ENCODE measurements at places on chromosomes 12 and 14.

- H3K36me3 ChIP-seq = peaks cover 12% of the 10 kb centered on the region
- H3K27ac ChIP-seq = no peak overlapping the region
- H3K27me3 ChIP-seq = peaks cover 30% of the 10 kb centered on the region
These were observed 2.6 kb upstream of the TAMALIN start for GRCh38 chr12:52004042-52004648.

DNA sequence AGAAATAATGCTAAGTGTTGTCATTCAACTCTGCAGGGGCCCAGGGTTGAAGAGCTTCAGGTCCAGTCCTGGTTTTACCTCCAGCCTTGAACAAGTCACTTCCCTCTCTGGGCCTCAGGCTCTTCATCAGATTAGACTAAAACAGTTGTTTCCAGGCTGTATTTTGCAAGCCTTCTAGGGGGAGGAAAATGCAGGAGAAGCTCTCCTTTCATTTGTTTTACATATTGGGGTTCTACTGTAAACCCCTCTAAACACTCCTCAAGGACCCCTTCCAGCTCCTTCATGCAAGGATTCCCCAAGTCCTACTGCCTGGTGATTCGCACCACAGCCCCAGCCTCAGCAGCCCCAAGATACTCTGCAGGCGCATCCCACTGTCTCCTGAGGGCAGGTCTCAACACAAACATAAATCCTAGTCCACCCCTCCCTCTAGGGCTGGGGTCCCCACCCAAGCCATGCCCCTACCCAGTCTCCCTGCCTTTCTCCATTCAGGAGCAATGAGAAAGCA is 2.7 kb downstream of the SDR9C7 start:
- no peak overlapping the region for H3K27ac ChIP-seq
- H3K36me3 ChIP-seq = no peaks in the 10 kb centered on the region
- peaks cover 5% of the 10 kb centered on the region for H3K4me1 ChIP-seq
- peaks cover 15% of the 10 kb centered on the region for H3K27me3 ChIP-seq
- DNase-seq = no peak

- no peak for DNase-seq
- no peaks in the 10 kb centered on the region for H3K4me1 ChIP-seq
- no peaks in the 10 kb centered on the region for H3K36me3 ChIP-seq
- H3K27me3 ChIP-seq = peaks cover 41% of the 10 kb centered on the region
- H3K4me3 ChIP-seq = no peak overlapping the region
These were observed 72.5 kb downstream of the NTN4 start for GRCh38 chr12:95718006-95718431.

DNA sequence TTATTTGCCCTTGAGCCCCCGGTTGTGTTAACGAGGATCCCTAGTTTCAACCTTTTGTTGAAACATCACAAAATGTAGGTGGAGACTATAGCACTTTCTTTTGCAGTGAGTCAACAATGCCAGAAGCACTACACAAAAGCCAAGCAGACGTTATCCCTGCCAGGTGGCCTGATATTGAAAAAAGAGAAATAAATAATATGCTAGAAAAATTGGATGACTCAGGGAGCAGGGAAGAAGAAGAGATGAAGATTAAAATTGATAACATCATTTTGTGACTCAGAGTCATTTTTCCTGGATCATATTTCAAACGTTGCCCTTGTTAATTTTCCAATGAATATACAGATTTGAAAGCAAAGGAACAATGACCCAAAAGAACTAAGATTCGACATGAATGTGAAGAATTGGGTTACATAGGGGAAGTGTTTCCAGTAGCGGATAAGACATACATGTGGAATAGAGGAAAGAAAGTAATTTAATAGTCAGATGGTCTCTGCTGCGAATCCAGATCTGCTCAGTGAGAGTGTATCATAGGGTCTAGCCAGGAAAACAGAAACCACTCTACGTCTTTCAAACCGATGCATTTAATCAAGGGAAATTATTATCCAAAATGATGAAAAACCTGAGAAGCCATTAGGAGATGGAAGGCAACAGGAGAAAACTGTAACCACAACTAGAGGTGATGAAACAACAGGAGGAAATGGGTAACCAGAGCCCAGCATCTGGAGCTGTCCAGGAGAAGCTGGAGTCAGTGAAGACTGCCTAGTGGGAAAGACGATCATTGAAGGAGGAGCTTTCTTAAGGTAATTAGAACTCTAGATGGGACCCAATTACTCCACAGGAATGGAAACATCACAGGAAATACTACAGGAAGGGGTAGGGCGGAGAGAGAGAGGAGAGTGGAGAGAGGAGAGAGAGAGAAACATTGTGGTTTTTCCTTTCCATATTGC is 57.9 kb downstream of the RERG start:
- H3K36me3 ChIP-seq = no peaks in the 10 kb centered on the region
- H3K4me1 ChIP-seq = no peaks in the 10 kb centered on the region
- H3K27ac ChIP-seq = no peak overlapping the region
- DNase-seq = no peak
- peaks cover 34% of the 10 kb centered on the region for H3K27me3 ChIP-seq
- H3K4me3 ChIP-seq = no peak overlapping the region

- H3K36me3 ChIP-seq = no peaks in the 10 kb centered on the region
- no peak for DNase-seq
- H3K4me1 ChIP-seq = no peaks in the 10 kb centered on the region
- H3K4me3 ChIP-seq = no peak overlapping the region
- no peaks in the 10 kb centered on the region for H3K27me3 ChIP-seq
These were observed 513.4 kb downstream of the GLT1D1 start for GRCh38 chr12:129366656-129367055.

DNA sequence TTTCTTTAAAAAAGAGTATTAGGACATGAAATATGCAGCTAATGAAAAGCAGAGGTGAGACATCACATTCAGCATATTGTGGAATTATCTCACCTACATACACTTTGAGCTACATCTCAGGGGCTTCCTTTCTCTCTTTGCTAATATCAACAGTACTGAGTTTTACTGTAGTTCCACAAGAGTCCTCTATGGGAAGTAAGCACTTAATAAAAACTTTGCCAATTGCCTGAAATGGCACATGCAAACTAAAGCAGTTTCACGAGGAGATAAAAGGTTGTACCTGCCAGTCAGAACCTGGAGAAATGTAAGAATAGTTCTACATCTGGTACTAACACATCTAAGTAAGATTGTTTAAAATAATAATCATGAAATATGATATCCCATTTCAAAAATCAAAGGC is 73.5 kb upstream of the GPHB5 start:
- no peak overlapping the region for H3K4me3 ChIP-seq
- H3K4me1 ChIP-seq = no peaks in the 10 kb centered on the region
- no peak overlapping the region for H3K27ac ChIP-seq
- DNase-seq = no peak
- peaks cover 40% of the 10 kb centered on the region for H3K36me3 ChIP-seq
- no peaks in the 10 kb centered on the region for H3K27me3 ChIP-seq

DNA sequence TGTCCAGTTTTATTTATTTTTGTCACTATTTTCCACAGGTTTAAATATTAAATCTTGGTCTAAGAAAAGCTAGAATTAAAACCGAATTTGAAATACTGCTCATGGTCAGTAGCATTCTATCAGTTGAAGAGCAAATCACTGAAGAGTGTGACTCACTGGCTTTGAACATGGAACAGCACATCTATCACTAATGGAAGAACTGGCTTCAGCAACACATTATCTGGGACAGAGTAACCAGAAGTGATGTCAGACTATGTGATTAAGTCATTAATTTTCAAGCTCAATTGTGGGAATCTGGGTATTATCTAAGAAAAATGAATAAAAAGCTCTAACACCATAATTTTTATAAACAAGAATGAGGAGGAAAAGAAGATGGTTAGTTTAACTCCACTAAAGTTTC is 527.5 kb downstream of the TMTC2 start:
- H3K27ac ChIP-seq = no peak overlapping the region
- H3K4me1 ChIP-seq = no peaks in the 10 kb centered on the region
- no peaks in the 10 kb centered on the region for H3K36me3 ChIP-seq
- H3K4me3 ChIP-seq = no peak overlapping the region

DNA sequence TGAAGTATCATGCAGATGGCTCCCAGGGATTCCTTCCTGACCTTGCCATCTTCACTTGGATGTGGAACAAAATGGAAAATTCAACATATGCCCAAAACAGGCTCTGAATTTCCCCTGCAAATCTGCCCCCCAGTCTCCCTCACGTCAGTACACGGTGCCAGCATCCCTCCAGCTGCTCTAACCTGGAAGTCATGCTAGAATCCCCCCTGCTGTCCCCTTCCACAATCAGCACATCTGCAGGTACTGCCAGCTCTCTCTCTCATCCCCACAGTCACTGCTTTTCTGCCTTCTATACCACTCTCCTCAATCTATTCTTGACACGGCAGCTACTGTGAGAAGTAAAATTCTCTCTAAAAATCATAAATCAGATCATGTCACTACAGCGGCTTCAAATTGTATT is 21.6 kb downstream of the GALNT6 start:
- H3K4me3 ChIP-seq = peak overlapping the region; percentile 67
- H3K36me3 ChIP-seq = peaks cover 17% of the 10 kb centered on the region
- no peak for DNase-seq
- no peaks in the 10 kb centered on the region for H3K27me3 ChIP-seq
- H3K27ac ChIP-seq = peak overlapping the region; percentile 84

- H3K27ac ChIP-seq = peak overlapping the region; percentile 77
- H3K4me1 ChIP-seq = peaks cover 61% of the 10 kb centered on the region
- peak; percentile 51 for DNase-seq
- H3K27me3 ChIP-seq = no peaks in the 10 kb centered on the region
- peak overlapping the region; percentile 83 for H3K4me3 ChIP-seq
- peaks cover 9% of the 10 kb centered on the region for H3K36me3 ChIP-seq
These were observed 3.8 kb upstream of the CACNB3 start for GRCh38 chr12:48814262-48815125.

DNA sequence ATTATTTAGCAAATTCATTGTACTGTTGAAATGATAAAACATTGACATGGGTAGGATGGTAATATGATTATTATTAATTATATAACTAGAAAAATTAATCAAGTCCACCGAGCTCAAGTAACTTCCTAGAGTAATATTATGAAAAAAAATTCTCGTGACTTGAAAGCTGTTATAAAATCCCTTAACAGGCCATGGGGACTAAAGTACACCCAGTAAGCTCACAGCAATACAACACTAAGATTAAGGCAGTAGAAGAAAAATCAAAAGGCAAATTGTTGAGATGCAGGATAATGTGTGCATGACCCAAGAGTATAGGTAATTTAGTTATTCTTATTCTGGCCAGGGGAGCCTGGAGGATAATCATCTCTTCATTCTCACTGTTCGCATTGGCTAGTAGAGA is 162.6 kb upstream of the LRIG3 start:
- no peak overlapping the region for H3K4me3 ChIP-seq
- H3K36me3 ChIP-seq = no peaks in the 10 kb centered on the region
- no peak for DNase-seq

DNA sequence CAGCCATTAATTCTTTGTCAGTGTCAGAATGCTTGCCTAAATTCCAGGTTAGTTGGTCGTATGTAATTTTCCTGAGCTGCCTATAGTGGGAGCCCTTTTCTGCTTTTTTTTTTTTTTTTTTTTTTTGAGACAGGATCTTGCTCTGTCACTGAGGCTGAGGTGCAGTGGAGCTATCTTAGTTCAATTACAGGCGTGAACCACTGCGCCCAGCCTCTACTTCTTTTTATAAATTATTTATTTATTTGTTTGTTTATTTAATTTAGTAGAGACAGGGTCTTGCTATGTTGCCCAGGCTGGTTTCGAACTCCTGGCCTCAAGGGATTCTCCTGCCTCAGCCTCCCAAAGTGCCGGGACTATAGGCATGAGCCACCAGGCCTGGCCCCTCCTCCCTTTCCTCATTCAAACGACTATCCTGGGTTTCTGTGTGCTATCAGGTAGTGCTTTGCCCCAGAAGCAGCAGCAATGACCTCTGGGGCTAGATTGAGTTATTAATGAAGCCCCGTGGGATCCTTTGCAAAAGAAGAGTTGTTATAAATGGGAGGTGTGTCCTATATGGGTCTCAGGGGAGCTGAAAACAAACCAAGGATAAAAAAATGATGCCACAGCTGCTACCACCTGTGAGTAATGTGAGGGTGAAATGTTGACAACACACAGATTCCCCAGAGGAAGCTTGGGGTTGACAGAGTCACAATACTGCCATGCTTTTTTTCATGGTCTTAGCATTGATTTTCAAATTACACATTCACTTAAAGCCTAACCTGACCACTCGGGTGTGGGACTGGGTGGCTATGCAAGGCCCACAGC is 34.6 kb upstream of the NFKBIA start:
- H3K4me3 ChIP-seq = no peak overlapping the region
- no peaks in the 10 kb centered on the region for H3K4me1 ChIP-seq
- H3K36me3 ChIP-seq = no peaks in the 10 kb centered on the region
- no peak for DNase-seq
- H3K27me3 ChIP-seq = no peaks in the 10 kb centered on the region
- H3K27ac ChIP-seq = no peak overlapping the region

- H3K4me3 ChIP-seq = no peak overlapping the region
- no peak for DNase-seq
- no peaks in the 10 kb centered on the region for H3K36me3 ChIP-seq
- no peaks in the 10 kb centered on the region for H3K27me3 ChIP-seq
- no peaks in the 10 kb centered on the region for H3K4me1 ChIP-seq
These were observed 736.8 kb upstream of the USP15 start for GRCh38 chr12:61523276-61523992.

DNA sequence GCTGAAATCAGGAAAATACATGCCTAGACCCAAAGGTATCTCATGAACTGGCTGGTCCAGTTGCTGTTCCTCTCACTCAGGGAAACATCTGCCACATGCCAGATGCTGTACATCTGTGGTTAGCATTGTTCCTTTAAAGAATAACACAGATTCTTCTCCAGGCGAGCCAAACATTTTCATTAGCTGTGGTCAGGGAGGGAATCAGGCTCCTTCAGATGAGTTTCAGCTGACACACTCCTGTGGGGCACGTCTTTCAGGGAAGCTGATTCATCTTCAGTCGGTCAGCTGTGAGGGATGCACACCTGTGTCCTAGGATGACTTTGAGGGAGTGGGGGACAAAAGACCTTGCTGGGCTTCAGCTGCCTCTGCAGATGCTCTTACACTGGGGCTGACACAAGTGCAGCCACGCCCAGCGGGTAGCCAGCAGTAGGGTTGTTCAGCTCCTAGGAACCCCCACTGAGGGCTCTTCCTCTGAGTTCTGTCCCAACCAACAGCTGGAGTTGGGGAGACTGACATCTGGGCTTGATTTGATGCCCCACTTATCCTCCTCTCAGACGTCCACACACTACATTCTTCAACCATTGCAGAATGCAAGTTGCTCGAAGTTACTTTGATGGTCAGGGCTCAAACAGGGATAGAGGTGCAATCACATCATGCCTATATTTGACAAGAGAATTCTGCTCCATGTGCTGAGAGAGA is 155.0 kb downstream of the NUAK1 start:
- H3K4me1 ChIP-seq = no peaks in the 10 kb centered on the region
- no peak overlapping the region for H3K4me3 ChIP-seq
- no peak overlapping the region for H3K27ac ChIP-seq
- no peaks in the 10 kb centered on the region for H3K36me3 ChIP-seq
- DNase-seq = no peak
- H3K27me3 ChIP-seq = no peaks in the 10 kb centered on the region

GRCh38 chr14:34993426-34993825 is 10.6 kb downstream of the SRP54 start:
- H3K4me3 ChIP-seq = no peak overlapping the region
- H3K4me1 ChIP-seq = peaks cover 17% of the 10 kb centered on the region
- no peak for DNase-seq
- no peaks in the 10 kb centered on the region for H3K27me3 ChIP-seq

- peaks cover 76% of the 10 kb centered on the region for H3K4me1 ChIP-seq
- peak overlapping the region; percentile 39 for H3K27ac ChIP-seq
- H3K4me3 ChIP-seq = no peak overlapping the region
- DNase-seq = no peak
- H3K36me3 ChIP-seq = peaks cover 5% of the 10 kb centered on the region
These were observed 22.2 kb downstream of the UBE2N start for GRCh38 chr12:93419388-93420034.

GRCh38 chr12:88562846-88563582 is 17.3 kb downstream of the KITLG start:
- H3K4me1 ChIP-seq = no peaks in the 10 kb centered on the region
- no peaks in the 10 kb centered on the region for H3K36me3 ChIP-seq
- no peak overlapping the region for H3K27ac ChIP-seq
- H3K4me3 ChIP-seq = no peak overlapping the region
- DNase-seq = no peak

Data from central memory CD8-positive, alpha-beta T cell (primary cell).